ENCODE measurements at places on chromosomes 2 and 18. TPM values are rescaled to one million over a fixed set of nuclear protein-coding genes. Genes with fewer than 3 reads are reported as not detected.

ERMN gene
- polyA plus RNA-seq = 0.51 TPM

CHRNG gene
- not detected for polyA plus RNA-seq

DAPL1 gene
- polyA plus RNA-seq = not detected

COL6A3 gene
- 96.2 TPM for polyA plus RNA-seq

SRBD1 gene
- 8.1 TPM for polyA plus RNA-seq

CNTNAP5 gene
- polyA plus RNA-seq = not detected

SCN1A gene
- 10.4 TPM for polyA plus RNA-seq

MAP3K20 gene
- polyA plus RNA-seq = 13.4 TPM

SH3RF3 gene
- polyA plus RNA-seq = 8.7 TPM

LBX2 gene
- 1.4 TPM for polyA plus RNA-seq

PLCD4 gene
- 0.07 TPM for polyA plus RNA-seq

DPP10 gene
- 0.08 TPM for polyA plus RNA-seq
